ENCODE measurements at places on chromosomes 6 and 20.

GRCh38 chr6:82712826-82713225, 349.2 kb downstream of the TPBG start:
- no peak for DNase-seq

- DNase-seq: no peak
These were observed 872 bp upstream of the RIMS4 start for GRCh38 chr20:44811150-44811685.

- no peak for DNase-seq
These were observed 92.4 kb upstream of the SHLD1 start for GRCh38 chr20:5657876-5658200.

DNA sequence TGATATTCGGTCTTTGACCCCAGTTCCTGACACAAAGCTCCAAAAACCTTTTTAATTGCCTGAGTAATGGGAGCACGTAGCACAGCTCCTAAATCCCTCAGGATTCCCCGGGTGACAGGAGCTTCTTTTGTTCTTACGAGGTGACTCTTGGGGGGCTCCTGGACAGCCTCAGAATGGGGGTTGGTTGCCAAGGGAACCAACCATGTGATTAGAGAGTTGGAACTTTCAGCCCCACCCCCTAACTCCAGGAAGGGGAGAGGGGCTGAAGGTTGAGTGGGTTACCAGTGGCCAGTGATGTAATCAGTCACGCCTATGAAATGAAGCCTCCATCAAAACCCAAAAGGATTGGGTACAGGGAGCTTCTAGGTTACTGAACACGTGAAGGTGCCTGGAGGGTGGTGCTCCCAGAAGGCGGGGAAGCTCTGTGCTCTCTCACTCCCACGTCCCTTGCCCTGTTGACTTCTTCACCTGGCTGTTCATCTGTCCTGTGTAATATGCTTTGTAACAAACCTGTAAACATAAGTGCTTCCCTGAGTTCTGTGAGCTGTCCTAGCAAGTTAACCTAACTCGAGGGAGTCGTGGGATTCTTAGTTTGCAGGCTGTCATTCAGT, 89.5 kb downstream of the CHMP4B start:
- no peak for DNase-seq

GRCh38 chr20:63186528-63187316, 29.2 kb downstream of the YTHDF1 start:
- peak; percentile 8 for DNase-seq

GRCh38 chr6:145887969-145888368, 73.4 kb upstream of the FBXO30 start:
- DNase-seq: no peak

DNA sequence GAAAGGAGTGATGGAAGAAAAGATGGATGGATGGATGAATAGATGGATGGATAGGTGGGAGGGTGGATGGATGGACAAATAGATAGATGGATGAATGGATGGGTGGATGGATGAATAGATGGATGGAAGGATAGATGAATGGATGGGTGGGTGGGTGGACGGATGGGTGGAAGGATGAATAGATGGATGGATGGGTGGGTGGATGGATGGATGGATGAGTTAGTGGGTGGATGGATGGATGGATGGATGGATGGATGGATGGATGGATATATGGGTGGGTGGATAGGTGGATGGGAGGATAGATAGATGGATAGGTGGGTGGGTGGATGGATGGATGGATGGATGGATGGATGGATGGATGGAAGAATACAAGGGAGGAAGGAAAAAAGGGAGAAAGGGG, 82.2 kb downstream of the ATXN1 start:
- DNase-seq: no peak

- DNase-seq: no peak
These were observed 825.5 kb upstream of the MANEA start for GRCh38 chr6:94751641-94752329.

DNA sequence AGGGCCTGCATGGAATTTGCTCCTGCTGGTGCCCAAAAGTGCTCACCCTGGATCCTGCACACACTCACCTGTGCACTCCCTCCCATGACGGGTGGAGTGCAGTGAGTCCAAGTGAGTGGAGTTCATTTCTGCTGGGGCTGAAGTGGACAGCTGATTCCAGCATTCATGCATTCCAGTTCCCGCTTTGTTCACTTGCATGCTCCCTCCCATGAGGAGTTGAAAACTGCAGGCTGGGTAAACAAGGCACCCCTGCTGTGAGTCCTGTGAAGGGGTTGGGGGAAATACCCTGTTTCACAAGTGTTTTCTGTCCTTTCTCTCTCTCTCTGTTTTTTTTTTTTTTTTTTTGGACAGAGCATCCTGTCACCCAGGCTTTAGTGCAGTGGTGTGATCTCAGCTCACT, 454.1 kb upstream of the NOX3 start:
- DNase-seq: no peak

- no peak for DNase-seq
These were observed 53.7 kb downstream of the HNF4A start for GRCh38 chr20:44409132-44409600.

DNA sequence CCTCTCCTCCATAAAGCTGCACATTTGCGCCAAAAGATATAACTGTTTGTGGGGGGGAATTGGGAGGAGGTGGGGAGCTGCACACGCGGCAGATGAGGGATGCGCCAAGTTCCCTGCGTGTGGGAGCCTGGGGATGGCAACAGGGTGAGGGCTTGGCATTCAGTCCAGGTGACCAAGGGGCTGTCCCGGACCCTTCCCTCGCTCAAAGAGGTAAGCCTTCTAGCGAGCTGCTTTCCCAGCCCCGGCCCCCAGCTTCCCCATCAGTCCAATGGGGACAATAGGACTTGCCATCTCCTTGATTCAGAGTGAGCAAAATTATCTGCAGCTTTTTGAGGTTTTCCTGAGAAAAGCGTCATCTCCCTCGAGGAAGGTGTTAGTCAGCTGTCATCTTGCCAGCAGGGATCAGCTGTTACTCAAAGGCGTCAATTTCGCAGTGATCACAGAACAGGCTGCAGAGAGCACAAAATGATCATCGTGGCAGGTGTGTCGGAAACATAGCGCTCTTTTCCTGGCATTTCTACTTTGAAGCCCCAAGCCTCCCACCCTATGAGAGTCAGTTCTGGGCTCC, 21.3 kb downstream of the ZNF831 start:
- DNase-seq: no peak

DNA sequence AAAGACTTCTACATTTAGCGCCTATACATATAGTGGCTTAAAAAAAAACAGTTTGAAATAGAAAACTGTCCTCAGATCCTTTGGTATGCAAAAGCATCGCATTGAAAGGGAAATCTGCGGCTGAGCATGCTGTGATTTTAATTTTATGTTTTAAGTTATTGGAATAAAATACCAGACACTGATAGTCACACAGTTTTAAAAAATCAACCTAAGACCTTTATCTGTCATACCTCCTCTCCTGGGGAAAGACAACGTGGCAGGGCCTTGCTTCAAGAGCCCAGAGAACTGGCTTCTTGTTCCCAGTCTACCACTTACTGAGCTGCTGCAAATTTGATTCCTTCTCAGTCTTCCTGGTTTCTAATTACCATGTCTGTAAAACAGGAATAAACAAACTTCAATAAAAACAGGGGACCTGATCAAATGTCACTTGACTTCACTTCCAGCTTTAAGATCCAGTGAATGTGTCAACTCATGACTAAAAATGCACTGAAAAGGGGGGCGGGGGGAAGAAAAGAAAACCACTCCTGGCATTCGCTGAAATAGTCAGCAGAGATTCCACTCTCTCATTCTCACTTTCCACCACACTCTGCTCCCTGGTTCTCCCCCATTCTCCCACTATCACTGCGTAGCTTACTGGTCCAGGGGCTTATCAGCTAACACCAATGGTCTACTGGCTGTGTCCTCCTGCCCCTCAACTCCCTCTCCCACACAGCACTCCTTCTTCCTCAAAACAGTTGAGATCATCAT, 494.7 kb upstream of the MARCKS start:
- no peak for DNase-seq

DNA sequence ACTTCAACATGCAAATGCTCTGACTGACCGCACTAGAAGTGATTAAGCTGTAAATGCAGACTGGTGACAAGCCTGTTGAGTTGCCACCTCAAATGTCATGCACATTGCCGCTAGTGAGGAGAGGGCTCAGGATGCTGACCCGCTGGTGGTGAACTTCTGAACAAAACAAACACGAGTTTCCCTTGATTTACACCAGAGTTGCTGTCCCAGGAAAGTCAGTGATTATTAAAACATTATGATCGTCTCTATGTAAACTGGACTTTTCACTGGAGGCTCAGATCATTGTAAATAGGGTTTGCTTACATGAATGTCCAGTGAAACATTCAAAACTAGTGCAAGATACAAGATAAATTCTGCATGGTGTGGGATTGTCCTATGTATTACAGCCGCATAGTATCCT, 420.1 kb downstream of the PREX1 start:
- no peak for DNase-seq

- DNase-seq: peak; percentile 29
These were observed 287.4 kb downstream of the CD109 start for GRCh38 chr6:73983367-73983766.

- DNase-seq: no peak
These were observed 13.7 kb upstream of the RTF2 start for GRCh38 chr20:56454754-56455153.

GRCh38 chr20:12074111-12074655, 156.5 kb downstream of the BTBD3 start:
- no peak for DNase-seq

DNA sequence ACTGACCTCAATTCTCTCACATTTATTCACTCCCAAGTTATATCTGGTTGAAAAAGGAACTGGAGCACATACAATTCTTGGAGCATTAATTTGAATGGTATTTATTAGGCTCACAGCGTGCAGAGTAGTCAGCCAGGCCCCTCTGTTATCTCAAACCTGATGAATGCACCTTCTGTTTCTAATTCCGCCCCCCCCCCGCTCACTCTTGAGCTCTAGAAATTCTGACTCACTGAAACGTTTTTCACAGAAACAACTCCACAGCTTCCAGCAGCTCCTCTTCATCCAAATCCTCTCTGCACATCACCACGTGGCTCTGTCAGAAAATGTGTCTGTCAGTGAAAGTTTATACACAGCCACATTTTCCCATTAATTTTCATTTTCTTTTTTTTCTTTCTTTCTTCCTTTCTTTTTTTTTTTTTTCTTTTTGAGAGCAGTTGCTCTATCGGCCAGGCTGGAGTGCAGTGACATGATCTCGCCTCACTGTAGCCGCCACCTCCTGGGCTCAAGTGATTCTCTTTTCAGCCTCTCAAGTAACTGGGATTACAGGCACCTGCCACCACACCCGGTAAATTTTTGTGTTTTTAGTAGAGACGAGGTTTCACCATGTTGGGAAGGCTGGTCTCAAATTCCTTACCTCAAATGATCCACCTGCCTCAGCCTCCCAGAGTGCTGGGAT, 109.4 kb downstream of the TBXT start:
- no peak for DNase-seq

DNA sequence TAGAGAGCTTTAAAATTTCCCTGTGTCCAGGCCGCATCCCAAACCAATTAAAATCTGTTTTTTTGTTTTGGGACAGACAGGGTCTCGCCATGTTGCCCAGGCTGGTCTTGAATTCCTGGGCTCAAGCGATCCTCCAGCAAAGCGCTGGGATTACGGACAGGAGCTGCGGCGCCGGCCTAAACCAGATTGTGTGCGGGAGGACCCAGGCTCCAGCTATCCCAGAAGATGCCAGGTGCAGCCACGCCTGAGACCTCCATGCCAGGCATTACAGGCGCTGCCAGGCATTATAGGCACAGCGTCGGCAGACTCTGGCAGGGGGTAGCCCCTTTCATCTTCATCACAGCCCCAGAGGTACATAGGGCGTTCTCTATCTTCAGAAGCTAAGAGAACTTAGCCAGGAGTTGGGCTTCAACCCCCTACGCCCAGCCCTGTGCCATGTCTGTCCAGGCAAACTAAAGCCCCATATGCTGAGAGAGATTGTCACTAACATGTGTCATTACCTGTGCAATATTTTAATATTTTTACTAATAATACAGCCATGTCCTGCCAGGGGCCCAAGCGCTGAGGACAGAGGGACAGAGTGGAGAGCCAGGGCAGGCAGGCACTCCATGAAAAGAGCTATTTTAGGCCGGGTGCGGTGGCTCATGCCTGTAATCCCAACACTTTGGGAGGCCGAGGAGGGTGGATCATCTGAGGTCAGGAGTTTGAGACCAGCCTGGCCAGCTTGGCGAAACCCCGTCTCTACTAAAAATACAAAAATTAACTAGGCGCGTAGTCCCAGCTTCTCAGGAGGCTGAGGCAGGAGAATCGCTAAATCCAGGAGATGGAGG, 9.8 kb upstream of the GRM4 start:
- no peak for DNase-seq

DNA sequence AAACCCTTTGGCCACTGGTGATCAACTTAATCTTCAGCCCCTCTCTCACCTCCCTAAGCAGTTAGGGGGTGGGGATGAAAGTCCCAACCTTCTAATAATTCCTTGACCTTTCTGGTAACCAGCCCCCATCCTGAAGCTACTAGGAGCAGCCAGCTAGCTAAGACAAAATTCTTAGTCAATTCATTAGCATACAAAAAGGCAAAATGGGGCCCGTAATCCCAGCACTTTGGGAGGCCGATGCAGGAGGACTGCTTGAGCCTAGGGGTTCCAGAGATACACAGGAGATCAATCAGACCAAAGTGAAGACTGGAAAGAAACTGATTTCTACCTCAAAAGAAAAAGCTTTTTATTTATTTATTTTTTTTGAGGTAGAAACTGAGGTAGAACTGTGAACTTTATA, 1.8 kb downstream of the ASCC3 start:
- DNase-seq: no peak

GRCh38 chr20:15122613-15123012, 785.2 kb upstream of the FLRT3 start:
- no peak for DNase-seq

DNA sequence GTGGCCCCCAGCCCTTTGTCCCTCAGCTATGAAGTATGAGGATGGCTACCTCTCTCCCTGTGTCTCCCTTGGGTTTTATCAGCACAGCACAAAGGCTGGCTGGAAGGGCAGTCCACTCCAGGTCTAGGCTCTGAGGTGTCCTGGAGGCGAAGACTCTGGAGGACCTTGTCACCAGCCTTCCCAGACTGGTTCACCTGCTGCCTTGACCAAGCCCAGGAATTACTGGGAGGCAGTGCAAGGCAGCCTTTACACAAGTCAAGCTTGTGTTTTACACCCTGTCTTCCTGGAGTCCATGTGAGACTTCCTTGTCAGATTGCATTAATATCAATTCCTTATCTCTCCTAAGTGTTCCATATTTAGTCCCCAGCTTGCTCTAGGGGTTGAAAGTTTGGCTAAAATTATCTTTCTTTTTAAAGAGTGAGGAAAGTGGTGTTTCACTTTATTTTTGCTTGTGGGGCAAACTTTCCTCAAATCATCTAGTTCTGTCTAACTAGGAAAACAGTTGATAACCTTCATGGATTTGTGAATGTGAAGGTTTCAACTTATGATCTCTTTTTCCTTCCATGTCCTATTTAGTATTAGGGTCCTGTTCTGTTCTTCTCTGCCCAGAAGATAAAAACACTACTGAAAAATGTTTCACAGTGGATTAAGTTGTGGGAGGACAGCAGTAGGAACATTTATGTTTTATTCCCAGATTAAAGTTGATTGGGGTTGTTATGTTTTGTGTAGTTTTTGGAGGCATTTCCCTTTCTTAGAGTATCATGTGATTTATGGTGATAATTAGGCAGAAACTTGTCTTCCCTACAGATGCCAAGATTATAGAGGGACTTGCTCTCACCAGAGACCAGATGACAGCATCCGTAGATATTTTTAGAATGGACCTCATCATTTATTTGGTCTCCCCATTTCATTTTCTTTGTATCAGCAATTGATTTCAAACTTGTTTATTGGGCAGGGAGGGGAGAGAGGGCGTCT, 114.8 kb downstream of the FOXO3 start:
- DNase-seq: no peak

Measured in HS-27A (cell line).